ENCODE measurements at places on chromosomes 7 and 10. TPM values are rescaled to one million over a fixed set of nuclear protein-coding genes. Genes with fewer than 3 reads are reported as not detected.

The JAZF1 gene
- total RNA-seq, result 5.5 TPM

The GAD2 gene
- not detected for total RNA-seq

The FXYD4 gene
- not detected for total RNA-seq

The PTF1A gene
- total RNA-seq, result not detected

The DEPP1 gene
- 395 TPM for total RNA-seq

The CFAP69 gene
- total RNA-seq, result 1.8 TPM

The SPAM1 gene
- total RNA-seq, result not detected

The NKX1-2 gene
- not detected for total RNA-seq

The TLX1 gene
- 0.60 TPM for total RNA-seq

The EPHA1 gene
- total RNA-seq, result under 0.01 TPM

The VSTM2A gene
- total RNA-seq, result not detected

The MRPL43 gene
- total RNA-seq, result 69.3 TPM

The FOXP2 gene
- not detected for total RNA-seq

The EGR2 gene
- total RNA-seq, result 0.04 TPM

The RBP3 gene
- not detected for total RNA-seq

The MUC3A gene
- total RNA-seq, result not detected

The PRKG1 gene
- total RNA-seq, result 1.3 TPM

The FAM25G gene
- total RNA-seq, result not detected

The OR2A1 gene
- not detected for total RNA-seq

The GRID2IP gene
- total RNA-seq, result 0.04 TPM

The MBL2 gene
- total RNA-seq, result not detected

The ABCB8 gene
- total RNA-seq, result 37.9 TPM

The WDR86 gene
- not detected for total RNA-seq

The GLI3 gene
- total RNA-seq, result 3.8 TPM

The PON3 gene
- 0.20 TPM for total RNA-seq

The SPDYE11 gene
- not detected for total RNA-seq

The TAS2R4 gene
- total RNA-seq, result 0.85 TPM
